ENCODE measurements at places on chromosomes 1 and 21. TPM values are rescaled to one million over a fixed set of nuclear protein-coding genes. Genes with fewer than 3 reads are reported as not detected.

Gene RNU11
- not detected for total RNA-seq

Gene RIMS3
- total RNA-seq, result 0.33 TPM

Gene ARHGEF2
- total RNA-seq, result 173 TPM

Gene IL24
- under 0.01 TPM for total RNA-seq

Gene NDUFS5
- total RNA-seq, result 570 TPM

Gene FCGR1A
- not detected for total RNA-seq

Gene CD58
- total RNA-seq, result 9.6 TPM
